ENCODE measurements at places on chromosomes 11 and 22.

- peak; percentile 67 for DNase-seq
Measured at GRCh38 chr11:123973816-123974215, 3.8 kb downstream of the OR10S1 start.

DNA sequence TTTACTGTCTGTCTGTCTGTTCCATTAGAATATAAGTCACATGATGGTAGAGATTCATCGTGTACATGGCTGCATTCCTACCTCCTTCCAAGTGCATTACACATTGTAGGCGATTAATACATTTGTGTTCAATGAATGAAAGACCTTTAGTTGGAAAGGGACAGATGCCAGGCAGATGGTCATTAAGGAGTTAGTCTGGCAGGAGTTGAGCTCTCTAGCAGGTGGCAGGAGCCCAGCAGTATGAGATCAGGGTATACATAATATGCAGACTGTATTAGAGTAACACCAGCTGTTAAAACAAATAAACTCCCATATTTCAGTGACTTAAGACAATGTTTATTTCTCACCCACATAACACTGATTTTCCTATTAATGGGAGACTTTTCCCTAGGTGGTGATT lies 147.7 kb upstream of the LARGE1 start:
- no peak for DNase-seq

- DNase-seq: no peak
Measured at GRCh38 chr11:16923987-16924386, 90.2 kb downstream of the PLEKHA7 start.

- DNase-seq: no peak
Measured at GRCh38 chr11:7656704-7657103, 16.6 kb downstream of the CYB5R2 start.

GRCh38 chr11:82775736-82776346 lies 42.2 kb upstream of the FAM181B start:
- peak; percentile 45 for DNase-seq

DNA sequence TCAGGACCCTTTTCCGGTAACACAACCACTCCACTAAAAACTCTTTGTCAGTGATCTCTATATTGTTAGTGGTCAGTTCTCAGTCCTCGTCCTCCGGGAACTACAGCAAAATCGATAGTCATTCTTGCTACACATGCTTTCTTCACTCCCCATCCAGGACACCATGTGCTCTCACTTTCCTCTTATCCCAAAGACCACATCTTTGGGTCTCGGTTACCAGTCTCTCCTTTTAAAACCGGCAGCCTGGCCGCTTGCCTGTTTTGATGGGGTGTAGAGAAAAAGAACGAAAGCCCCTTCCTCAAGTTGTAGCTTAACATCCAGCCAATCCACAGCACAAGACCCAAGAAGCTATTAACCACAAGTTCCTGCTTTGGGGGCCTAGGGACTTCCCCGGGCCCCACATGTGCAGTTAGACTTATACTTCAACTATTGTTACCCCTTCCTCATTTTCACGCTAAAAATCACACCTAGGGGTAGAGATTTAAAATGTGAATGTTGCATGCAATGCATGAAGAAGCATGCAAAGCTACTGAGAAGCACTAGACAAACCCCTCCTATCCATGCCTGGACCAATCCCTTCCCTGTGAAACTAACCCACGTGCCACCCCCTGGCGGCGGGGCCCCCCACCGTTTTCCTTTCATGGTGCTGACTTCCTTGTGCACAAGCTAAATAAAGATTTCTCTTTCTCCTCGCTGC lies 1.5 kb upstream of the TOLLIP start:
- no peak for DNase-seq

- DNase-seq: no peak
Measured at GRCh38 chr11:56163804-56164203, 3.7 kb upstream of the OR8K5 start.

All from fibroblast of skin of right quadriceps (primary cell).